ENCODE measurements at places on chromosomes 7 and 10.

DNA sequence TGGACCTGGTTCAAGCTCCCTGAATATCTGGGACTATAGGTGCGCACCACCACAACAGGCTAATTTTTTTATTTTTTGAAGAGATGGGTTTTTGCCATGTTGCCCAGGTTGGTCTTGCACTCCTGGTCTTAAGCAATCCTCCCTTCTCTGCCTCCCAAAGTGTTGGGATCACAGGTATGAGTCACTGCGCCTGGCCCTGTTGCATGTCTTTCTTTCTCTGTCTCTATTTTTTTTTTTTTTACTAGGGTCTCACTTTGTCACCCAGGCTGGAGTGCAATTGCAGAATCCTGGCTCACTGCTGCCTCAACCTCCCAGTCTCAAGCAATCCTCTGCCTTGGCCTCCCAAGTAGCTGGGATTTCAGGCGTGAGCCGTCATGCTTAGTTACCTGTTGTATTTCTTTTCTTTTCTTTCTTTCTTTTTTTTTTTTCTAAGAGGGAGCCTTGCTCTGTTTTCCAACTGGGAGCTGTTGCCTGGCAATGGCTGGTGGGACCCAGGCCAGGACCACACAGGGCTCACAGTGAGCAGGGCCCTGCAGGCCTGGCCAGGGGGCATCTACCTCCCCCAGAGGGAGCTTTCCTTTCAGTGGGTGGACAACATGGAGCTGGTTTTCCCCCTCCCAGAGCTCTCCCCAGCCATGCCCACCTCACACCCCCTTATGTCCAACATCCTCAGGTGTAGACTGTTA is 6.0 kb downstream of the MYL7 start:
- no peak for DNase-seq

DNA sequence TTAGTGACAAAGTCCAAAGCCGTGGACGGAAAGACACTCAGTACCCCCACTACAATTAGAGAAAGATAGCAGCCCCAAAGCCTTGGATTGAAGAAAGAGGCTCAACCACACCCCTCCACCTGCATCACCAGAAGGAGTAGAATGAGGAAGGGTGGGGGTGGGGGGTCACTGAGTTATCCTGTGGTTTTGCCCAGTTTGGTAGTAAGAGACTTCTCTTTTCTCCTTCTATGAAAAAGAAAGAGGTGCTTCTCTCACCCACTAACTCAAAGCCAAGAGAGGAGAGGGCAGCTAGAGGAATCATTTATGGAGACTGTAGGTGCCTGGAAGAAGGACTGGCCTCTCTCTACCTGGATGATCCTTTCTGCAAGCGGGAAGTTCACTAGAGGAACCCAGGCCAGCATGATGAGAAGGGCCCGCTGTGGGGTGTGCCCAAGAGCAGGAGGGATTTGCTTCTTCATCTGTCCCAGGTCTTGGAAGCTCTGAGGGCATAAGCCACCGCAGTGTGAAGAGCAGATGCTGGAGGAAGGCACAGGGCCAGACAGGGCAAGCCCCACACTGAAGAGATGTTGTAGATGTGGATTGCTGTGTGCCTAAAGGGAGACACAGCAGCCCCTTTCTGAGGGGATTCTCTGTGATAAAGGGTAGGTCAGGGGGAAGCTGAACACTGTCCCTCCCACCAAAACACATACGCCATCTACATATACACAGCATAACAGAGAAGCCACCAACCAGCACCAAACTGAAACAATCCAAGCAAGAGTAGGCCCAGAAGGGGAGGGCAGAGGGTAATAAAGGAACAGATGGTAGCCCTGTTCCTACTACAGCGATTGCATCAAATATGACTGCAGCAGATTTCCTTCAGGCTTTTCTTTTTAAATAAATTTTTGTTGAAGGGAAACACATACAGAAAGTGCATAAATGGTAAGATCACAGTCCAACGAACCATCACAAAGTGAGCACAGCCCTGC is 25.8 kb upstream of the LANCL2 start:
- DNase-seq = no peak

DNA sequence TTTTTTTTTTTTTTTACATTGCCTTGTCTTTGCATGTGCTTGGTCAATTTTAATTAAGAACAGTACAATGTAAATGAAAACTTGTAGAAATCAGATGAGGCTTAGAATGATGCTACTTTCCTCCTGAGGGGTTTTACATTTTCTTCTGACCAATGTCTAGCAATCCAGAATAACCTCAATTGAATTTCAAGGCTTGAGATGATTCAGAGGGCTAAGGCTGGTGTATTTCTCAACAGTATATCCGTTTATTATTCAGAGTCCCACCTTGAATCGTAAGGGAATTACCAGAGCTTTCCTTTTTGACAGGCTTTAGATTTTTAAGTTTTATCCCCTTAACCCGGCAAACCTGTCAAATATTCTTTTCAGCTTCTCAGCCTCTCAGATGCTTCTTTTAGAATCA is 231.2 kb upstream of the STK17A start:
- no peak for DNase-seq

GRCh38 chr10:122244001-122244975 is 26.8 kb upstream of the BTBD16 start:
- DNase-seq = no peak

DNA sequence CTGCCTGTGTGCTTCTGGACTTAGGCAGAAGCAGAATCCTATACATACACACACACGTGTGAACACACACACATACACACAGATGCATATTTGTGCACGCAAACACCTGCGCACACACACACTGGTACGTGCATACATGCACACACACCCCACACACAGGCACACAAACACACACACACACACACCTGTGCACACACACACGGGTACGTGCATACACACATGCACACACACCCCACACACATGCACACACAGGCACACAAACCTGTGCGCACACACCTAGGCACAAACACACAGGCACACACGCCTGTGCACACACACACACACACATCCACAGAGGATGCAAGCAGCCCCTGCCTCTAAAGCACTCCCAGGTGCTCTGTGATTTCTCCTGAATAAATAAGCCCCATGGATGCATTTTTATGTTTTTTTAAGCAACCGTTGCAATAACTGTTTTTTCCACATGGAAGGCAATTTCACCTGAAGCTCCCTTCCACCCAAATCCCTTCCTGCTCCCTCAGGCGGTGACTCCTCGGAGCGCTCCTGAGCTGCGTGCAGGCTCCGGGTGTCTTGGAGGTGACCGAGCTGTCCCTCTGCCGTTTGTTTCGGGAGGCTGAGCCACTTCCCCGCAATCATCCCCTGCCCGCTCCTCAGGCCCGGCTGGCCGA is 41.5 kb upstream of the PDGFA start:
- DNase-seq = no peak
